Endothelial cell of umbilical vein (primary cell): ENCODE measurements at places on chromosomes 2 and 18.

DNA sequence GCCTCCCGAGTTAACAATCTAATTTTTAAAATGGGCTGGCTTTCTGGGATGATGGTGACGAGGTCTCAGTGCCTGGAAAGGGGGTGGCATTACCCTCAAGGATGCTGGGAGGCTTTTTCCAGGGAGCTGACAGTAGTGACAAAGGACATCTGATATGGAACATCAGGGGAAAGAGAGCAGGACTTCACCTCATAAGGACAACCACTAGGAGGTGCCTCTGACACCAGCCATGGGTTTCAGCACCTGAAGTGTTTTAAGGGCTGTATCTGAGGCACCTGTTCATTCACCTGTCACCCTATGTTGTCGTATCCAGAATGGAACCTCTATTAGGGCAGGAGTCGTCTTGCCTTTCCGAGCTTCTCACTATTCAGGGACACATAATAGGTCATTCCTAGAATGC, 10.8 kb downstream of the IL36B start:
- DNase-seq = no peak

DNA sequence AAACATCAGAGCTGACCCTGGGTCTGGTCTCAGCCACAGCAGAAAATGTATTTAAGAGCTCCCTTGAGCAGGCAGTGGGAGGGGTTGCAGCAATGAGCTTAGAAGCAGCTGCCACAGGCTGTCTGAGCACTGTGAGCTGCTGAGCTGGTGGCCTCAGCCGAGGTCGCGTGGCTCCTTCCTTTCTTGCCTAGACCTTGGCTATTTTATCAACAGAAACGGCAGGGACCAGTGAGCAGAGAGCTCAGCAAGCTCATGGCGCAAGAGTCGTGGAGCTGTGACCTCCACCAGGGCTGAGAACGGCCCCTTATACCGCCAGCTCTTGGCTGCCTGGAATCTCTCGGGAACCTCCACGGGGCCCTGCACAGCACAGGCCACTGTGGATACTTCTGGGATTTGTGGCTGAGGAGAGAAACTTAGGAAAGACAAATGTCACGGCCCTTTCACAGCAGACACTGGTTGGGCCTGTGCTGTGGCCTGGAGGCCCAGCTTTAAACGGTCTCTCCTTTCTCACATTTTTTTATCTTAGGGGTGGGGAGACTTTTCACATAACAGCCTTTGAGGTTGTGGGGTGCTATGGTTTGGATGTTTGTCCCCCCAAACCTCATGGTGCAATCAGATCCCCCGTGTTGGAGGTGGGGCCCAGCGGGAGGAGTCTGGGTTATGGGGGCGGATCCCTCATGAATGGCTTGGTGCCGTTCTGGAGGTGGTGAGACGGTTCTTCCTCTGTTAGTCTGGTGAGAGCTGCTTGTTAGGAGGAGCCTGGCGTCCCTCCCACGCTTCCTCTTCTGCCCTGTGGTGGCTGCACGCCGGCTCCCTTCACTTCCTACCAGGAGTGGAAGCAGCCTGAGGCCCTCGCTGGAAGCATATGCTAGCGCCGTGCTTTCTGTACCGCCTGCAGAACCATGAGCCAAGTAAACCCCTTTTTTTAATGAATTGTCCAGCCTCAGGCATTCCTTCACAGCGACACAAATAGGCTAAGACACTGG, 1.7 kb downstream of the ALLC start:
- DNase-seq = no peak

GRCh38 chr2:187497858-187498463, 49.9 kb upstream of the CALCRL start:
- DNase-seq = peak; percentile 45

DNA sequence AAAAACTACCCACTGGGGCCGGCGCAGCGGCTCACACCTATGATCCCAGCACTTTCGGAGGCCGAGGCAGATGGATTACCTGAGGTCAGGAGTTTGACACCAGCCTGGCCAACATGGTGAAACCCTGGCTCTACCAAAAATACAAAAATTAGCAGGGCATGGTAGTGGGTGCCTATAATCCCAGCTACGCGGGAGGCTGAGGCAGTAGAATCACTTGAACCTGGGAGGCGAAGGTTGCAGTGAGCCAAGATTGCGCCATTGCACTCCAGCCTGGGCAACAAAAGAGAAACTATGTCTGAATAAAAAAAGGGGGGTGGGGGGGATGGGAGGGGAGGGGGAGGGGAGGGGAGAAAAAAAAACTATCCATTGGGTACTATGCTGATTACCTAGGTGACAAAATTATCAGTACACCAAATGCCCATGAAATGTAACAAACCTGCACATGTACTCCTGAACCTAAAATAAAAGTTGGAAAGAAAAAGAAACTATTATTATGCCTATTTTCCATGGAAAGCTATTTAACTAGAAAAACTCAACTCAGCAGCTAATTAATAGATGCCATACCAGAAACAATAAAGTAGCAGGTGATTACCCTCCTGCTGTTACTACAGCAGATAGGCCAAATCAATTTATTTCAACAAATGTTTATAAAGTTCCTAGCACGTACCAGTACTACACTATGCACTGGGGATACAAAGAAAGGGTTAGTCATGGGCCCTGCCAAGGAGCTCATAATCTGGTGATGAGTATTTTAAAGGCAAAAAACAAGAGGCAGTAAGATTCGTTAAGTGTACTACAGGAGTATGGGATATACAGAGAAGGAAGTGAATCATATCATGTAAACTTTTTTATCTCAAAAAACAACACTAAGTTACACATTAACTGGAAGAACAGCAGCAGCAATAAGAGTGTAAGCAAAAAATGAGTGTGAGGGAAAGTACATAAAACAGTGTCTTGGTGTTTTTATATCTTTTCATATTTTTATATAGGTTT, 112.8 kb upstream of the SLC39A10 start:
- peak; percentile 69 for DNase-seq

- peak; percentile 40 for DNase-seq
Measured at GRCh38 chr2:222900354-222900753, 39.5 kb downstream of the ACSL3 start.

DNA sequence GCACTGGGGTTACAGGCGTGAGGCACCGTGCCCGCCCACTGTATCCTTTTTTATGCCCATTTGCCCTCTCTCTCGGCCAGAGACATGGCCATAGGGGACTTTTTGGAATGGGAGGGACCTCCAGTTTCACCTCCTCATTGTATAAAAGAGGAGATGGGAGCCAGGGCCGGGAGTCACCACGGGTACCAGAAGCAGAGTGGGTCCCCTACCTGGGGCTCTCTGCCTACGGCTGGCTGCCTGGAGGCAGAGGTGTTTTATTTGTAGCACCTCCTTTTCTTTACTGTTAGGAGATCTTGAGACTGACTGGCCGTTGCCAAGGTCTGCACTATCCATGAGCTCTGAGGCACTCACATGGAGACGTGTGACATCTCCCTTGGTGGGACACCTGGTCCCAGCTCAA, 162.8 kb downstream of the LDLRAD4 start:
- DNase-seq = no peak

- no peak for DNase-seq
Measured at GRCh38 chr2:173934895-173935294, 30.3 kb downstream of the SP3 start.

- peak; percentile 75 for DNase-seq
Measured at GRCh38 chr2:191218292-191218898, 26.8 kb upstream of the MYO1B start.

GRCh38 chr2:67217398-67217797, 179.7 kb upstream of the ETAA1 start:
- DNase-seq = no peak

DNA sequence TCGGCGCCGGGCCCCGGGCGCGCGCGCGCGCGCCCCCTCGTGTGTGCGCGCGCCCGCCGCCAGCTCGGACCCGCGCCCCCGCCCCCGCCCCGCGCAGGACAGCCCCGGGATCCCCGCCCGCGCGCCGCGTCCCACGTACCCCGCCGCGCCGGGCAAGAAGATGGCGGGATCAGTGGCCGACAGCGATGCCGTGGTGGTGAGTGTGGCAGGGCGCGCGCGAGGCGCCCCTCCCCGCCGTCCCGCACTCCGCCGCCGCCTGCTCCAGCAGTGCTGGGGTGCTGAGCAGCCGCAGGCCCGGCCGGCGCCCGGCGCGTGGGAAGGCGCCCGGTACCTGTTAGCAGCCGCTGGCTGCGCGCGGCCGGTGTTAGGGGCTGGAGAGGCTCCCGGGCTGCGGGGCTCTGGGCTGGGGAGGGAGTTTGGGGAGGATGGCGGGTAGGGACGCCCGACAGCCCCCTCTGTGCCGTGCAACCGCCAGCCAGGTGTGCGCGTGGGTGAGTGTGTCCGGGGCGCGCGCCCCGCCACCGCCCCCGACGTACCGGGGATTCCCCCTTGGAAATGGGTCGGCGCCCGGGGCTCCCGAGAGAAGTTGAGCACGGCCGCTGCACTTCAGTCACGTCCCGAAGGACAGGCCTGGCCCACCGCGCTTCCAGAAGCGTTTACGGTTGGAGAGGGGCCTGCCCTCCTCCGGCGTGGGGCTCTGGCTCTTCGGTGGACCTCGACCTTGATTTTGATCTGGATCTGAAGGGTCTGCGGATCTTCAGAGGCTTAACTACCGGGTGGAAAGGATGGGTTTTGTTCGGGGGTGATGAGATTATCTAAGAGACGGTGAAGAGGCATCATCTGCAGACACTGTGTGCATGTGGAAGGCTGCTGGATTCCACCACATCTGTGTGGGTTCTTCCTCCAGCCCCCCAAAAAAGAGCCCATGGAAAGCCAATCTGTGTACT, 697 bp downstream of the LGALSL start:
- DNase-seq = peak; percentile 51

- DNase-seq = no peak
Measured at GRCh38 chr2:73986085-73986681, 1.5 kb downstream of the TET3 start.

DNA sequence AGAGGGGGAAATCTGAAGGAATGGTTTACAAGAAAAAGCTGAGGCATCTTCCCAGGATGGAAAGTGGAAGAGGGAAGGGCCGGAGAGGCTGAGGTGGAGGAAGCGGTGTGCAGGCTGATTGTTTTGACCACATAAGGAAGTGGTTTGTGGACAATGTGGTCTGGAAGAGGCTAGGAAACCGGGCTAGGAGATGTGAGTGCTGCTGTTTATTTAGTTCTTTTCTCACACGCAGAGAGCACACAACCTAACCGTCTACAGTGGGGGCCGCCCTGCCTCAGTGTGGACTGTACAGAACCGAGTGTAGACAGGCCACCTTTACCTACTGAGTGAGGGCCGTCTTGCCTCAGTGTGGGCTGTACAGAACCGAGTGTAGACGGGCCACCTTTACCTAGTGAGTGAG, 251.7 kb upstream of the PXDN start:
- no peak for DNase-seq

DNA sequence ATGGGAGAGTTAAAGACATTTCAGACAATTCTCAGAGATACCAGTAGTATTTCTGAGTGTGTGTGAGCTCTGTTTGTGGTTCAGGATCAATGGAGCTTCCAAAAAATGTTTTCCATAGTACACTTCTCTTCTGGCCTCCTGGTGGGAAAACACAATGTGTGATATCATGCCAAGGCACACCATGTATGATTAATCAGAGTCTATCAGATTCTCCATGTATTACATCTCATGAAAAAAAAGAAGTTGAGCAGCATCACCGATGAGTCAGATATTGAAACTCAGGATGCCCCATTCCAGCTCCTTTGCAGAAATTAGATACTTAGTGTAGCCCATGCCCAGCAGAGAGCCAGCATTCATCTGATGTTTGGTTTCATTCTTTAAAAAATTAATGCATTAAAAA, 620.3 kb upstream of the POU3F3 start:
- no peak for DNase-seq

DNA sequence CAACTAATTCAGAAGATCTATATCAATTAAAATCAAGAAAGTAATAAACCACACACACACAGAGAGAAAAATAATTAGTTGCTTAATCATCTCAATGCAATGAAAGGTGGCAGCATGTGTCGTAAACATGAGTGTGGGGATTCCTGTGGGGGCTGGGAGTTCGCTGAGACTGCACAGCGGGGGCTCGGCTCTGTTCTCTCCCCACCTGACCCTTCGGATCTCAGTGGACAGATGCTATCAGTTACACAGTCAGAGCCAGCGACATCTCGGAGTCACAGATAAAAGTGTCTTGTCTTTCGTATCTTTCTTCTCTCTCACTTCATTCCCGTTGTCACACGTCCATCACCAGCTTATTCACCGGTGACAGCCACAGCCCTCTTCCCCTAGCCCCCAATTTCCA, 37.1 kb downstream of the COLEC12 start:
- DNase-seq = no peak
